Activated naive CD8-positive, alpha-beta T cell treated with anti-CD3 and anti-CD28 coated beads, Interleukin-2, amount 10 ng/mL, durations not matched to agents 7 days and 5 days (primary cell): ENCODE measurements at places on chromosomes 4 and X. TPM values are rescaled to one million over a fixed set of nuclear protein-coding genes. Genes with fewer than 3 reads are reported as not detected.

DNA sequence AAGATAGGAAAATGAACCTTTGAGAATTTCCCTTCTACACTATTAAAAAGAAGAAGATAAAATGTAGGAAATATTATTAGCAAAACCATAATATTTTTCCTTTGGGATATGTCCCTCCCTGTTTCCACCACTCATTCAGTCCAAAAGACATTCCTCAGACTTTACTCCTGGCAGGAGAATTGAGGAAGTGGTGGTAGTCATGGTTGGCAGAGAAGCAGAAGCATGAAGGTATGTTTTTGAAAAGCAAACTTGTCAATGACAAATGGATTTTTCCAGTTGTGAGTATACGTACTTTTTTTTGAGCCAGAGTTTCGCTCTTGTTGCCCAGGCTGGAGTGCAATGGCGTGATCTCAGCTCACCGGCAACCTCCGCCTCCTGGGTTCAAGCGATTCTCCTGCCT, 13.7 kb downstream of the STAG2 start:
- no peak for DNase-seq

DNA sequence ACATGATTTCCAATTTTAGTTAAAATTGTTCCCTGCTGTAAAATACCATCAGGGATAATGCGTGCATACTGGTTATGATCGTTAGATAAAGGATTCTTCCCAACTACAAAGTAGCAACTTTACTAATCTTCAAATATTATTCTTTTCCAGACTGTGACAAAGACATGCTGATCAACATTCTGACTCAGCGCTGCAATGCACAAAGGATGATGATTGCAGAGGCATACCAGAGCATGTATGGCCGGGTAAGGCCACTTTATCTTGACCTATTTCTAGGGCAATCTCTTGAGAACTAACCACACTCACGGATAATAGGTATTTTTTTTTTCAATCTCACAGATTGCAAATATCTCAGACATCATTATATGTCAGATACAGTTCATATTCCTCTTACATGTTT, 47.0 kb downstream of the ANXA10 start:
- DNase-seq = no peak

DNA sequence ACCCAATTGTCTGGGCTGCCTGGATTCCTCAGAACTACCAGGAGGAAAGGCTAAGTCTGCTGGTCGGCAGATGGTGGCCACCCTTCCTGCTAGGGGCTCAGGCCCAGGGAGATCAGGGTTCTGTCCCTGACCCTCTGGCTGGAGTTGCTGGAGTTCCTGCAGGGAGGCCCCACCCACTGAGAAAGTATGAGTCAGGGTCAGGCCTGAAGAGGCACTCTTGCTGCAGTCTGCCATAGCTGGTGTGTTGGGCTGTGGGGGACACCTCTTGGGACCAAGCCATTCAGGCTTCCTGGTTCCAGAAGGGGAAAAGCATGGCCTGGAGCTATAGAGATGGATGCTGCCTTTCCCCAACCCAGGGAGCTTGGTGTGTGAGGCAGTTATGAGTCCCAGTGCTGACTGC, 40.4 kb upstream of the PCDH18 start:
- DNase-seq = no peak

DNA sequence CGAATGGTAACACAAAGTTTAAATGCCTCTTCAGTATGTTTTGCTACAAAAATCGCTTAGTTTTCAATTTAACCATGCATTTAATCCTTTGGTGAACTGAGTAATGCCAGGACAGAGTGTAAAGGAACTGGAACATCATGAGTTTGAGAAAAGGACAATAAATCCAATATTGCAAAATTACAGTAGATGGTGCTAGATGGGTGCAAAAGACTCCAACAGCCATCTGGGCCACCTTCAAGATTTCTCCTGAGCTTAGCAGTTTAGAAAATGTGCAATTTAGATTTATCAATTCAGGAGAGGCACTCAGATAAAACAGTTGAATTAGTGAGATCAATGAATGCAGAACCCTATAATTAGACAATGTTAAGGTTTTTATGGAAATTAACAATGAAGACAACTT, 33.2 kb upstream of the MID1IP1 start:
- DNase-seq = no peak

- no peak for DNase-seq
Measured at GRCh38 chr4:18935659-18936345, 914.2 kb upstream of the LCORL start.

DNA sequence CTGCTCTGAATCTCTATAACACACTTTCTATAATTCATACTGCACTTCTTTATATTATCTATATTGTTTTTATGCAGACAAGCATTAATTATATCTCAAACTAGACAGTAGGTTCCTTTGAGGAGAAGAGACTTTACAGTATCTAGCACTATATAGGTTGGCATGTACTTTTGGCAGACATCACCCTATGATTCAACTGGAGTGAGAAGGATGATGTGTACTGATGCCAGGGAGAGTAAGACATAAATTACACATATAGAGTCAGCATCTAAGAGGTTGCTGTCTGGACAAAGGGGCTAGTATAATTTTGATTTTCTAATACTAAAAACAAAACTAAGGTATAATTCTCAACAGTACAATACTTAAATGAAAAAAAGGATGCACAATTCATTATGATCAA, 5.1 kb upstream of the RBM41 start:
- DNase-seq = no peak

DNA sequence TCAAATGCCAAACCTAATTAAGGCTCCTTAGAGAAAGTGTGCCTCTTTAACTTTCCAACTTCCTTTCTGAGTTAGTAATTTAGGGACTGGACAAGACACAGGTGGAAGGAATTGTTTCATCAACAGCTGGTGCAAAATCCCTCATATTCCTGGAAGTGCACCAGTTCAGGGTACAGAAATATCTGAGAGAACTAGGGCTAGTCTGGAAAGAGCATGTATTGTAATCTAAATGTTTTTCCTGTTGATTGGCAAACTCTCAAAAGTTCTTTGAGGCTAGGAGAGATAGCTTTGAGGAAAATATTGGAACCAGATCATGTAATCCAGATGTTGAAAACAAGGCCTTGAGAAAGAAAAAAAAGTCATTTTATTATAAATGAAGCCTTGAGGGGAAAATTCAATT, 98.1 kb upstream of the C1GALT1C1 start:
- no peak for DNase-seq

- DNase-seq = no peak
Measured at GRCh38 chrX:138872537-138872936, 161.0 kb upstream of the FGF13 start.

- DNase-seq = no peak
Measured at GRCh38 chr4:41057467-41057866, 156.9 kb downstream of the APBB2 start.

DNA sequence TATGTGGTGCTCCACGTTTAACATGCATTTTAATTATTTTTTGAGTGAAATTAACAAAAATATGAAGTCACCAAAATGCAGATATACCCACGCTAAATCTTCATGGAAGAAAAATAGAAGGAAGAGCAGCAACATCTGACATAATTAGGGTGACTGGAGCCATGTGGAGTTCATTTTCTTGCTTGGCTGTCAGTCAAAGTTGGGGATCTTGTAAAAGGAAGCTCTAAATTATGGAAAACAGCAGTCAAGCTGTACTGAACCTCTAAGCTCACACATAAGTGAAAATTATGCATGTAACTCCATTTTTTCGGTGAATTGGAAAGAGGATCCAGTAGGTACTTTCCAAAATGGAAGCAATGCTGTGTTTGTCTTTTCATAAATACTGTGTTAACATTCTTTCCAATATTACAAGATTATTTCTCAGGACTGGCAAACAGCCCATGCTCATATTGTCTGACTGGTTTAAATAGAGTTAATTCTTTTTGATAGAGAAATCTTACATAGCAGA, 9.7 kb upstream of the PDGFC start:
- no peak for DNase-seq

GRCh38 chrX:56728321-56728720, 722 bp upstream of the NBDY start:
- no peak for DNase-seq

DNA sequence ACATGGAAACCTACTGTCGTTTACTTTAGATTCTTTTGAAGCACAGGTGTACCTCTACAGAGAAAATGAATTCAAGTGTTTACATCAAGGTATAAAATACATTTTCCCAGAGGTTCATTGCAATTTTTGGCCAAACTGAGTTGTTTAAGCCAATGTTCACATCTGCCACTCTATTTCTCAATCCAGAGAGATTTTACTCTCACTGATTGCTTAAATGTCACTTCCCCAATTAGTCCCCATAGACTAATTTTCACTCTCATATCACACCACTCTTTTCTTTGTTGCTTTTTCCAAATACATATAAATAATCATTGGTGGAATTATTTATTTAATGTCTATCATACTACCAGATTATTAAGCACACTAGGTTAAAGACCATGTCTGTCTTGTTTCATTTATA, 271.8 kb downstream of the PPP3CA start:
- DNase-seq = no peak

DNA sequence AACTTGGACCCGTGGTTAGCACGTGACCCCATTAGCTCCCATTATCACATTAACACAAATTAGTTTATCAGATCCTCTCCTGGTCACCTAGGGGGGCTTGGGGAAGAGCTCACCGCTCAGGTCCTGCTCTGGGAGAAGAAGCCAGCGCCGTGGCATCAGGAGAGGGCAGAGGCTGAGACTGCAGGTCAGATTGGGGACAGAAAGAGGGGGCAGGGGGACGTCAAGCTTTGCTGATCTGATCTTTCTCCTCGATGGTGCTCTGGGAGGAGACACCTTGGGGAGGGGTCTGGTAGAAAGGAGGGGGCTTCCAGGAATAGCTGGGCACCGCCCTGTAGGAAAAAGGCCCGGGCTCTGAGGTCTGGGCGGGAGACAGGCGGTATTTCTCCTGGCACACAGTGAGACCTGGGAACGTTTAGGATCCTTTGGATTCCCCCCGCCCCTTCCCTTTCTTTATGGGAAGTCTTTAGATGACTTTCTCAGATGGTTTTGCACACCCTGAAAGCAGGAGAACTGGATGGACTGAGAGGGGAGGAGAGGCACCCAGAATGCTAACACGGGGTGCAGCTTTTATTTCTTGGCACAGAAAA, 9.1 kb upstream of the ELF4 start:
- no peak for DNase-seq

DNA sequence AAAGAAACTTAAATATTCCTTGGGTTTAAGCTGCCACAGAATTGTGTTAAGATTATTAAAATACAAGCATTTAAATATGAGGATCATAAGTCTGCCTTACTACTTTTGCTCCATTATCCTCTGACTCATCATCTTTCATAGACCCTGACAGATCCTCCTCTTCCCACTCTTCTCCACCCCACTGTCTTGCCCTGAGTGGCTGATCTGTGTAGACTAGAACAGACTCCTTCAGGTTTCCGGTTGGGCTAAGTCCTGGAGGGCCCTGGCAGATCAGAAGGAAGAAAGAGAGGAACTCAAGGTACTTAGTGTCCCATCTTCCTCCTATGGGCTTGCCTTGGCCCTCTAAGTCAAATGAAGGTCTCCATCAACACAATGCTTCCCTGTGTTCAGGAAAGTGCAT, 30.7 kb downstream of the PALLD start:
- no peak for DNase-seq

- no peak for DNase-seq
Measured at GRCh38 chrX:84715315-84715714, 213.1 kb upstream of the HDX start.

DNA sequence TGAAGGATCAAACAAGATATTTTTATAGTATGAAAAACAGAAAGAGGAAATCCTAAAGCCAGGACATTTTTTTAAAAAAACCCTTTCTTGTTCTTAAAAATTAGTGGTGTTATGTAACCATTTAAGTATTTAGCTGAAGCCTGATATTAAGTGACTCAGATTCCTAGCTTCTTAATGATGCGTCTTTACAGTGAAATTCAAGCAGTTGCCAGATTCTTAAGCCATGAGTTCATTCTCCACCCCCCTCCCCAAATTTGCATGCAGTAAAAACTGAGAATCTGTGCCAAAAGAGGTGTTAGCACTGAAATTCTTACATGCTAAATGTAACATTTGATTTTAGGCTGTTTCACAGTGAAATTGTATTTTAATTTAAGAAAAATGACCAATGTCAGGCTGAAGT, 180.8 kb downstream of the RAPGEF2 start:
- no peak for DNase-seq

DNA sequence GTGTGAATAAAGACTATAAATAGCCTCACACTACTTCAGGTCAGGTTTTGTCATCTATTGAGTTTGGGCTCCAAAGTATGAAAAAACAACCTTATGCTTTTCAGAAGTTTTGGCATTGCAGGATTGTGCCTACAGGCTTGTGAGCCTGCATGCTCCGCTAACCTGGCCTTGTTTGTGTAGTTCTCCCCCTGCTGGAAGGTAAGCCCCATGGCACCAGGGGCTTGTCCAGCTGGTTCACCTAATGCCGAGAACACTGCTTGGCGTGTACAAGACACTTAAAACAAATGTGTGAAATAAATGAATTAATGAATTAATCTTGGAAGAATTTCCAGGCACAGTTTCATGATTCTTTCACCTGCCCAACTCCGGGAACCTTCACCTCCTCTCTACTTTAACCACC, 1.8 kb upstream of the HSD17B10 start:
- peak; percentile 39 for DNase-seq

DNA sequence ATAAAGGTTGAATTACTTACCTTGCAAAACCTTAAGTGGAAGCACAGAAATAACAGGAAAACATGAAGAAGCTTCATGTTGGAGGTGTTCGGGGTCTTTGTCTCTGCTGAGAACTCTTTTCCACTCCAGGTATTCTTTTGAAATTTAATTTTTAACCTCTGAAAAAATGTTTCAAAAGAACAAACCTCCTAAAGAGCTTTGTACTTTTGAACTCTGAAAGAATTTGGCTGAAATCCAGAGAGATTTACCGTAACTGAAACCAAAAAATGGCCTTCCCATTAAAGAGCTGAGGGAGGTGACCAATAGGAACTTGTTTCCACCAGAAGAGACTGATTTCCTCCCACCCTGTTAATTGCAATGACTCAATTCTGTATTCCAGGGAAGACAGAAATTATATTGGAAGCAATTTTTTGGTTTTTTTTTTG, at the start of gene CFI:
Gene CFI, minus strand, starts transcription at position 105 of the 425 bp plus-strand sequence. Its CDS starts 28 bp downstream, at position 77.
- no peak for DNase-seq

DNA sequence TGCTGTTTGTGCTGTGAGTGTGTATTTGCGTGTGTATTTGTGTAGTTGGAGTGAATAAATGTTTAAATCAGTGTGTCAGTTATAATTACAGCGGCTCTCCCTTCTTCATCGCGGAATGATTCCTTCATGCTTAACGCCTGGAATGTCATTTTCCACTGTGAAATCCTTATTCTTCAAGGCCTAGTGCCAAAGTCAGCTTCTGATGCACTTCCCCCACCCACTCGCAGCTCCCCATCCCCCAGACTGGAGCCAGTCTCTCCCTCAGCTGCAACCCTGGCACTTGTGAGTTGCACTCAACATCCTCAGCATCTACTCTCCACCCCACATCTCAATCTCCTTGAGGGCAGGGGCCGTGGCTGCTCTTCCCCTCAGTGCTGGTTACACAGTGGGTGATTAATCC, 583.0 kb downstream of the BCOR start:
- DNase-seq = no peak

The ENPEP gene
- total RNA-seq = 0.58 TPM

The UCHL1 gene
- total RNA-seq = 0.83 TPM

The PDS5A gene
- total RNA-seq = 96.7 TPM

The DCAF12L1 gene
- not detected for total RNA-seq

The LRCH2 gene
- not detected for total RNA-seq

The WWC2 gene
- 1.2 TPM for total RNA-seq

The ANK2 gene
- total RNA-seq = 1.8 TPM
